ENCODE measurements at places on chromosomes 1 and 21.
A peak's percentile ranks its signal among the peaks of the same experiment; 100 is the strongest.

DNA sequence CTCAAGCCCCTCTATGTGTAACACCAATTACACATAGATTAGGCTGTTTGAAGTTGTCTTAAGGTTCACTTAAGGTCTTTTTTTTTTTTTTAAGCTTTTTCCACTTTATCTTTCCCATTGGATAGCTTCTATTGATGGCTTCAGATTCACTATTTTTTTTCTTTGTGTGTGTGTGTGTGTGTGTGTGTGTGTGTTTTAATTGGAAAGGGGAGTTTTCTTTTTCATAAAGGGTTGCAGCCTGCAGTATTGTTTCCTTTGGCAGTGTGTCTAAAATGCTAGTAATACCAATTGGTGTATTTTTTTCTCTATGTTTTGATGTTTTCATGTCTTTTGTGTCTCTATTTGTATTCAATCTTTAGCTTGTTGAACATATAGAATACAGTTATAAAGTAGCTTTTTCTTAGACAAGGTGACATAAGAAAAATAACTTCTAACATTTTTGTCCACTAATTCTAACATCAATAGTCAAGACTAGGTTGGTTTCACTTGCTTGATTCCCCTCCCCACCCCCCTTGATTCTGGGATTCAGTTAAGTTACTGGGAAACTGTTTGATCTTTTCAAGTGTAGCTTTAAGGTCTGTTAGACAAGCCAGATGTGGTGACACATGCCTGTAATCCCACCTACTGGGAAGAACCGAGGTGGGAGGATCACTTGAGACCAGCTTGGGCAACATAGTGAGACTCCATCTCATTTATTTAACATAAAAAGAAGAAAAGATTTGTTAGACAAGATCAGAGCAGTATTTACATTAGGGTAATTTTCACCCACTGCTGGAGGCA is 21.4 kb downstream of the PRRC2C start:
- DNase-seq: no peak

DNA sequence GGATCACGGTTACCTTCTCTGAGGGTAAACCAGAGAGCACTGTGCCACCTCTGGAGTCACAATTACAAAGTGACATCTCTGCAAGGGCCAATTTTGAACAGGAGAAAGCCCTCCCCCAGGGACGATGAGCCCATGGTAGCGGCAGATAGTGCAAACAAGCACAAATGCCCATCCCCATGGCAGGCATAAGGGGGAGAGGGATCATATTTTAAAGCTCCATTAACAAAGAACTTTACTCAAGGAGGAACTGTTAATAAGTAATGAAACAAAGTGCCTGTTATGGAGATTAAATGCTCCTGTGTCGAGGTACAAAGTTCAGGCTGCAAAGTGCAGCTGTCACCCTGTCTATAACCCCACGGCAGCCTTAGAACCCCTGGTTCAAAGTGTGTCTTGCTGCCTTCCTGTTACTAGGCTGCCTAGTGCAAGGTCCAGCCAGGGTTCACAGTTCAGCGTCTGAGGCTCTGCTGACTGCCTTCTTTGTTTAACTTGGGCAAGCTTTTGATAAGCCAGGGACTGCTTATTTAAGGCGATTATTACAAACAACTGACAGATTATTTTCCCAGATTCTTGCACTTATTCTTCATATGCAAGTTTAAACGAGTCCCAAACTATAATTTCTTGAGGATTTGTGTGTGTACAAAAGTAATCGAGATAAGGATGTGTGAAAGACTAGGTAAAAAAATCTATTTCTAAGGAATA is 75.7 kb upstream of the NRIP1 start:
- DNase-seq: no peak

DNA sequence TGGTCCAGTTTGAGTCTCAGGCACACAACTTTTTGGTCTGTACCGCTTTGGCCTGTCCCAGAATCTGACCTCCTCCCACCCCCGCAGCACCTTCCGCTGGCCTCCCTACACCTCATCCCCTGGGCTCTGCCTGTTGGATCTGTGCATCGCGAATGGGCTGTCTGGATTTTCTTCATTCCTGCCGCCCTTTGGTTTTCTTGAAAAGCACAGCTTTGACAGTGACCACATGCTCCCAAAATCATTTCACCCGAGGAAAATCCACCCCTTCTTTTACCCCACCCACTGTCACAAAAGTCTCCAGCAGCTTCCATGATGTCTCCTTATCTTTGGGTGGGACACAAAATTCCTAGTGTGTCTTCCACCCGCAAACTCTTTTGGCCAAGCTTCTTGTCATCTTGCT is 65.0 kb upstream of the SSX2IP start:
- DNase-seq: no peak

GRCh38 chr1:201646411-201647022 is 107.6 kb downstream of the NAV1 start:
- DNase-seq: peak; percentile 32

DNA sequence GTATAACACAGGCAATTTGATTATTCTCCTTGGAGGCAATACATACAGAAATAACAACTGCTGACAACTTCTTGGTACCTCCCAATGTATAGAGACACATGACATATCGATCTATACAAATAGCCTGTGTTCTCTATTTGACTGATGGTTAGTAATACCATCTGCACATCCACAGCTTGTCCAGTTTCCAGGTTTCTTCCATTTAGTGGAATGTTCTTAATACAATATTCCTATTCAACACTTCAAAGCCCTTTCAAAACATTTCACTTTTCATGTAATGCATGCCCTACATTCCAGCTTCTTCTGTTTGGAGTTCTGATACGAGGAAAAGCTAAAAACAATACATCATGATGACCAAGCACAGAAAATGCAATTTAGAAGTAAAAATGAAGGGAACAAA is 37.0 kb upstream of the GORAB start:
- DNase-seq: no peak

- peak; percentile 91 for DNase-seq
Observed at GRCh38 chr1:18913065-18913835, 10.9 kb upstream of the ALDH4A1 start.

- no peak for DNase-seq
Observed at GRCh38 chr1:89351597-89352311, 12.1 kb upstream of the GBP6 start.

GRCh38 chr1:209132736-209133467 is 450.6 kb upstream of the CAMK1G start:
- no peak for DNase-seq

- DNase-seq: no peak
Observed at GRCh38 chr1:54371038-54371941, 34.9 kb downstream of the SSBP3 start.

DNA sequence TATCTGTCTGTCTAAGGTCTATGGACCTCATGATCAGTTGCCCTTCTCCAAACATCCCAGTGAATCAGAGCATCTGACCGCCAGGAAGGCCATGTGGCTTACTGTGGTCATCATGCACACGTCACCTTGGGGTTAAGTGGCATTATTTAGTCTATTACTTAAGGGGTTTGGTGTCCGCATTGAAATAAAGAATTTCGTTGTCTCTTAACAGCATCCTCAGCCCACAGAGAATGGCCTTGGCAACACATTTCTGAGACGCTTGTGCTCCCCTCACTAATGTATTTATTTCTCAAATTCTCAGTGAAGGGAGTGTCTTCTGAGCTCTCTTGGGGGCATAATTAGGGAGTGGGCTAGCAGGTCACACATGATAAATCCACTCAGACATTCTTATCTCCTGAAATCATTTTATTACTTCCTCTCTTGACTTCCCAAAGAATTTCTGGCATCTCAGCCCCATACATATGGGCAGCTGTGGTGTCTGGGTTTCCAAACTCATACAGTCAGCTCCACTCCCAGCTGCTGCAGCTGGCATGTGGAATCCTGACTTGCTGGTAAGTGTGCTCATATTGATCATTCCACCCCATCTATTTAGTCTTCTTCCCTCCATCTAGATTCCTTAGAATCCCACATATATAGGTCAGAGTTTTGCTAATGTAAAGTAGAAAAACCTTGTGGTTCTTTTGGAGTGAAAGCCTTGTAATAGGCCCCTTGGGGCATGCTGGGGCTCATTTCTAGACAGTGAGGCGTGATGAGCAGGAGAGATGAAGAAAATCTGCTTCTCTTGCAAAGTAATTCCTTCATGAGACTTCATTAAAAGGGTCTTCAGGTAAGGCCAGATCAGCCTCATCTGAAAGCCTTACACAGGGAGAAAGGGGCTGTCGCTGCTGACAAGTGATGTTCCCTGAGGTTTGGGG is 110.5 kb downstream of the HHAT start:
- DNase-seq: no peak

DNA sequence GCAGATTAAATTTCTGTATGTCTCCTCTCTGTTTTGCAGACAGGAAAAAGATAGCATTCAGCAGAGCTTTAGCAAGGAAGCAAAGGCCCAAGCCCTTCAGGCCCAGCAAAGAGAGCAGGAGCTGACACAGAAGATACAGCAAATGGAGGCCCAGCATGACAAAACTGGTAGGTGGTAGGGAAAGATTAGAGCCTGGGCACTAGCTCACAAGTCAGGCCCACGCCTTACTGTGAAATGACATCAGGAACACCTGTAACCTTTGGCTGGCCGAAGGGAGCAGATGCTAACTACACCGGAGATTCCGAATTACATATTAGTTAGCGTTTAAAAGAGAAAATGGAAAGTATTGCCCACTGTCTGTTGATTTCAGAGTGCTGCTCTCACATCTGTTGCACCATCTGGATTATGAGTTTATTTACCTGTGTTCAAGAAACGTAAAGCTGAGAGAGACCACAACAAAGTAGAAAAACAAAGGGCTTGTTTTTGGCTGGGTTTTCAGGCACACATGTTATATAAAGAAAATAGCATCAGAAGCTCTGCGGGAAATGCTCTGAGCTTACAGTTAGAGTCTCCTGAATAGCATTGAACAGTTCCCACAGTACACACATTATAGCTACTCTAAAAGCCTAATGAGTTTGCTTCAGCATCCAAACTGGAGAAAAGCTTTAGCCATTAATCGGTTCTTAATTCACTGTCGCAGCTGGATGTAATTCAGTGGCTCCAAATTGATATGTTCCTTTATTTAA is 160.0 kb downstream of the SDCCAG8 start:
- DNase-seq: no peak

- DNase-seq: no peak
Observed at GRCh38 chr1:203097001-203097400, 11.2 kb upstream of the MYOG start.

- DNase-seq: no peak
Observed at GRCh38 chr1:8313231-8313630, 4.7 kb upstream of the SLC45A1 start.

GRCh38 chr1:172343240-172344160 is 77.0 kb upstream of the C1orf105 start:
- DNase-seq: no peak

GRCh38 chr1:154714638-154715037 is 106.7 kb upstream of the ADAR start:
- no peak for DNase-seq

GRCh38 chr1:27575840-27576331 is 28.1 kb downstream of the AHDC1 start:
- peak; percentile 88 for DNase-seq

- DNase-seq: no peak
Observed at GRCh38 chr1:214154596-214155292, 126.2 kb upstream of the SMYD2 start.
